Astrocyte (in vitro differentiated cells and primary cell): ENCODE measurements at places on chromosomes 13 and 19. TPM values are rescaled to one million over a fixed set of nuclear protein-coding genes. Genes with fewer than 3 reads are reported as not detected.

DNA sequence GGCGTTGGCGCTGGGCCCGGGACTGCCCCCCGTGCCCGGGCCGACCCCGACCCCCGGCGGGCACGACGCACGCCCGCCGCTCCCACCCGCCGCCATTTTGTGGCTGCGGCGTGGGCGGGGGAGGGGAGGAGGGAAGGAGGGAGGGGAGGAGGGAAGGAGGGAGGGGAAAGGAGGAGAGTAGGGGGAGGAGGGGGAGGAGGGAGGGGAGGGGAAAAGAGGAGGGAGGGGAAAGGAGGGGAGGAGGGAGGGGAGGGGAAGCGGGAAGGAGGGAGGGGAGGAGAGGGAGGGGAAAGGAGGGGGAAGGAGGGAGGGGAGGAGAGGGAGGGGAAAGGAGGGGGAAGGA lies at the start of gene BTBD2:
TSS of gene BTBD2 (minus strand) at position 107 of the 343 bp plus-strand sequence. CDS start at position 96, 11 bp downstream.
- peak; percentile 80 for DNase-seq
- no peaks in the 10 kb centered on the region for H3K27me3 ChIP-seq
- peak within 1 kb of the TSS; percentile 55 for H3K4me3 ChIP-seq
- no peaks in the 10 kb centered on the region for H3K4me1 ChIP-seq
- no peak within 1 kb of the TSS for H3K27ac ChIP-seq
- H3K36me3 ChIP-seq: no peaks in the 10 kb centered on the region

GRCh38 chr19:3577723-3578344 lies 5.1 kb downstream of the HMG20B start:
- H3K36me3 ChIP-seq: peaks cover 3% of the 10 kb centered on the region
- peaks cover 24% of the 10 kb centered on the region for H3K4me1 ChIP-seq
- no peak overlapping the region for H3K27ac ChIP-seq

- peak within 1 kb of the TSS; percentile 71 for H3K4me3 ChIP-seq
- DNase-seq: peak; percentile 42
- H3K27me3 ChIP-seq: no peaks in the 10 kb centered on the region
- H3K36me3 ChIP-seq: no peaks in the 10 kb centered on the region
- no peaks in the 10 kb centered on the region for H3K4me1 ChIP-seq
- no peak within 1 kb of the TSS for H3K27ac ChIP-seq
These were observed at the start of gene CLIP3 for GRCh38 chr19:36032251-36033104. CLIP3 (minus strand) TSS chr19:36032873; CDS start chr19:36032357, 516 bp downstream.

- no peaks in the 10 kb centered on the region for H3K27me3 ChIP-seq
- no peak overlapping the region for H3K4me3 ChIP-seq
These were observed 546.2 kb downstream of the SLITRK5 start for GRCh38 chr13:88217372-88217771.

Gene SLC25A23
- total RNA-seq: 37.5 and 41.8 TPM in 2 replicates

- no peak overlapping the region for H3K27ac ChIP-seq
- H3K4me1 ChIP-seq: peaks cover 37% of the 10 kb centered on the region
- no peaks in the 10 kb centered on the region for H3K27me3 ChIP-seq
These were observed 210.4 kb downstream of the DCLK1 start for GRCh38 chr13:35920816-35921215.

DNA sequence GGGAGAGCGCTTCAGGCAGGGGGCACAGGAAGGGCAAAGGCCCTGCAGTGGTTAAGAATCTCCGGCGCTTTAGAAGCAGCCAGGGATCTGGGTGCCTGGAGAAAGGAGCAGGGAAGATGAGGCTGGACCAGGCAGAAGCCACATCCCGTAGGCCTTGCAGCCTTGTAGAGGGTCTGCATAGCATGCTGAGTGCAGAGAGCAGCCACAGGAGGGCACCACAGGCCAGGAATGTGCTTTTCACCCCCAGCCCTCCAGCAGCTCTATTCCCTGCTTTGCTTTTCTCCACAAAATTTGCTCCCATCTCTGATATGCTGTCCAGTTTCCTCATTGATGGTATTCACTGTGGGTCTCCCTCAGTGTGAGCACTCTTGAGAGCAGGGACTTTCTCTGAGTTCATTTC lies 5.7 kb downstream of the WDR62 start:
- no peak overlapping the region for H3K4me3 ChIP-seq
- H3K27me3 ChIP-seq: no peaks in the 10 kb centered on the region
- H3K4me1 ChIP-seq: no peaks in the 10 kb centered on the region
- H3K27ac ChIP-seq: no peak overlapping the region

- no peaks in the 10 kb centered on the region for H3K4me1 ChIP-seq
- DNase-seq: peak; percentile 70
- H3K27me3 ChIP-seq: no peaks in the 10 kb centered on the region
- H3K4me3 ChIP-seq: no peak overlapping the region
- H3K27ac ChIP-seq: no peak overlapping the region
These were observed 1893.2 kb downstream of the PCDH9 start for GRCh38 chr13:65336916-65337315.

DNA sequence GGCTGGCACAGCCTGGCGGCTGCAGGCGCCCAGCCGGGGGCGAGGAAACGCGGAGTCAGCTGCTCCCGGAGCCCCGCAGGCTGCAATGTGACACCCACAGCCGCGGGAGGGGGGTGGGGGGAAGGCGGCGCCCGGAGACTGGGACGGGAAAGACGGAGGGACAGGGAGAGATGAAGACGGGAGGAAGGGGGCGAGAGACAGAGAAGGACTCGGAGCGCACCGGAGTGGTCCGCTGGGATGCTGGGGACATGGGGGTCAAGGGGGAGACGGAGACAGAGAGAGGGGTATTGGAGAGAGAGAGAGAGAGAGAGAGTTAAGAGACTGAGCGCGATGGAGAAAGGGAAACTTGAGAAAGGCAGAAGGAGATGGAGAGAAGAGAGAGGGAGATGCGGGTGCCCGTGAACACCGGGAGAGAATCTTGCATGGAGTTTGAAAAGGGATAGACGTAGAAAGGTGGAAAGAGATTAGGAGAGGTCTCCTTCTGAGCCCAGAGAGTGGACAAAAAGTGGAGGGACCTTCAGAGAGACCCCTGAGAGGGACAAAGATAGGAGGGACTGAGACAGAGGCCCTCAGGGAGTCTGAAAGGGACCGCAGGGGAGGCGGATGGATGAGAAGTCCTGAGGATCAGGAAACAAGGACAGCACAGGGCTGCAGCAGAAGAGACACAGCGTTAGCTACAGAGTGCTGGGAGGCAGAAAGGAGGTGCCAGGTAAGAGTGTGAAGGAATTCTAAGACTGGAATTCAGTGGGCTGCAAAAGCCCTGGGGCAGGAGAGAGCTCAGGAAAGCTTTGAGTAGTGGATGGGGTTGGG lies 1.0 kb downstream of the SCN1B start:
- H3K27ac ChIP-seq: no peak overlapping the region
- H3K27me3 ChIP-seq: peaks cover 2% of the 10 kb centered on the region
- H3K36me3 ChIP-seq: no peaks in the 10 kb centered on the region
- peaks cover 10% of the 10 kb centered on the region for H3K4me1 ChIP-seq

Gene PRSS57
- total RNA-seq: not detected in 2 replicates

DNA sequence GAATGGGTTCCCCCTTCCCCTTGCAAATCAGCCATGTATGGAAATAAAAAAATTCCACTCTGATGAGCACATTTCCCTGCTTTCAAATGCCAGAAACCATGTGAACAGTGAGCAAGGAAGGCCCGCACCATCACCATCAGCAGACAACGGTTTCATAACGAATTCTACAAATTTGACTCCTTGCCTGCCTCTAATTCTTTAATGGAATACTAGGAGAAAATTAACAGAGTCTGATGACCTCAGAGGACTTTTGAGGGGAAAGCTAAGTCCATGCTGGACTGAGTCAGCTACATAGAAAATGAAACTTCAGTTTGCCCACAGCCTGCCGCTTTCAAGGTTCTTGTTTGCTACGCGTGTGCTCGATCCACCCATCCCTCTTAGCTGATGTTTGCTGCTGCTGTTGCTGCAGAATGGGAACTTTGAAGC lies 46.7 kb upstream of the KL start:
- H3K36me3 ChIP-seq: no peaks in the 10 kb centered on the region
- peak overlapping the region; percentile 40 for H3K4me3 ChIP-seq
- H3K27me3 ChIP-seq: no peaks in the 10 kb centered on the region
- peak; percentile 25 for DNase-seq
- peaks cover 12% of the 10 kb centered on the region for H3K4me1 ChIP-seq

GRCh38 chr13:113835461-113836270 lies 28.2 kb downstream of the GAS6 start:
- H3K36me3 ChIP-seq: peaks cover 4% of the 10 kb centered on the region
- H3K4me3 ChIP-seq: no peak overlapping the region
- H3K27me3 ChIP-seq: no peaks in the 10 kb centered on the region

Gene ENOX1
- 2.3 and 2.4 TPM in 2 replicates for total RNA-seq

DNA sequence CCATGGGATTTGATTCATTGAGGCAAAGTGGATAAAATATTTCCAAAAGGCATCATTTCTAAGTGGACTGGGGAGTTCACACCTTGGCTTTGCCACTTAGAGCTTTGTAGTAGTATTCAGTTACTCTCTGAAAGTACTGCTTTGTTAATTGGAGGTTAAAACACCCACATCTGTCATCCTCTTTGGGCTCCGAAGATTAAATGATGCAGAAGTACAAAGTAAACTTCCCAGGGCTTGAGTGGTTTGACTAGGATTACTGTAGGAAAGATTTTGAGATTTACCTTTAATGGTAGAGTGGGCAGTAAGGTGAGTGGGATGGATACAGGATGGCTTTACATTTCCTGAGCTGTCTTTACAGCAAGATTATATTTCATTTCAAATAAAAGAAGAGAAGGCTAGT lies 42.4 kb downstream of the WASF3 start:
- H3K27ac ChIP-seq: no peak overlapping the region
- no peak overlapping the region for H3K4me3 ChIP-seq
- no peaks in the 10 kb centered on the region for H3K27me3 ChIP-seq
- H3K36me3 ChIP-seq: no peaks in the 10 kb centered on the region

Gene ZNF730
- 2.0 and 2.8 TPM in 2 replicates for total RNA-seq

DNA sequence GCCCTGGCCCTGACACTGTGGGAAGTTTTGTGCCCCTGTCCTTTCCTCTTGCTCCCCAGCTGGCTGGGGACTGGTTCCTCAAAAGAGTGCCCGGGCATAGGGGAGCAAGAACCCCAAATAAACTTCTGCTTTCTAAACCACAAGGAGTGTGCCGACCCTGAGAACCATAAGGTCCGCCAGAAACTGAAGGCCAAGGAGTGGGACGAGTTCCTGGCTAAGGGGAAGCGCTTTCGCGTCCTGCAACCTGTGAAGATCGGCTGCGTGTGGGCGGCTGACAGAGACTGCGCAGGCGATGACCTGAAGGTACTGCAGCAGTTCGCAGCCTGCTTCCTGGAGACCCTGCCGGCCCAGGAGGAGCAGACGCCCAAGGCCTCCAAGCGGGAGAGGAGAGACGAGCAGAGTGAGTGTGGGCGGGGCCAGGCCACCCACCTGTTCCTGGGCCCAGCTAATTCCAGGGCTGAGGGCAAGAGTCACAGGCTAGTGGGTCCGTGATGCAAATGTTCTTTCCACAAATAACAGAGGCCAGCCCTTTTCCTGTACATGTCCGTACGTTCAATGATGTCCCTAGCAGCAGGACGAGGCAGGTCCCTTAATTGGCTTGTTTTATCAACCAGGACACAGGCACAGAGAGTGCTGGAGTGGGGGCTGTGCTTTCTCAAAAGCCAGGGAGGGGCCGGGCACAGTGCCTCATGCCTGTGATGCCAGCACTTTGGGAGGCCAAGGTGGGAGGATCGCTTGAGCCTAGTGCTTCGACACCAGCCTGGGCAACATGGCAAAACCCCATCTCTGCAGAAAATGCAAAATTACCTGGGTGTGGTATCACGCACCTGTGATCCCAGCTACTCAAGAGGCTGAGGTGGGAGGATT lies 25.6 kb downstream of the UBXN6 start:
- no peaks in the 10 kb centered on the region for H3K4me1 ChIP-seq
- H3K36me3 ChIP-seq: peaks cover 11% of the 10 kb centered on the region
- no peaks in the 10 kb centered on the region for H3K27me3 ChIP-seq

Gene RFPL4A
- total RNA-seq: 0.43 TPM in 1 of 2 replicates, not detected in the other

DNA sequence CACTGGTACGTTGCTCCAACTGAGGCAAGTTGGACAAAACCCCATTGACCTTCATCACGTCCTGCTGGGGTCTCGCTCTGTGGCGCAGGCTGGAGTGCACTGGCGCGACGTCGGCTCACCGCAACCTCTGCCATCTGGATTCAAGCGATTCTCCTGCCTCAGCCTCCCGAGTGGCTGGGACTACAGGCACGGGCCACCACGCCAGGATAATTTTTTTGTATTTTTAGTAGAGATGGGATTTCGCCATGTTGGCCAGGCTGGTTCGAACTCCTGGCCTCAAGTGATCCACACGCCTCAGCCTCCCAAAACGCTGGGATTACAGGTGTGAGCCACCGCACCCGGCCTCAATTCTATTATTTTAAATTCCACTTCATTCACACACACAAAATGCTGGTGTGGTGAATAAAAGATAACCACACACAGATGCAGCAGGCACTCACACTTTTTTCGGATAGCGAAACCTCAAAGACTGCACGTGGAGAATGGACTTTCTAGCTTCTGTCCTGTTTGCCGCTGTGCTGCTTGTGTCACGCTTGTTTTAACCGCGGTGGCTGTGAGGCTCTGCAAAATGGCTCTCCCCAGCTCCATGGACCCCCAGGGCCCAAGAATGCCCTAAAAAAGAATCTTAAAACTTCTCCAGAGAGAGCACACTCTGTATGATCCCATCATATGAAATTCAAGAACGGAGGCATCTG lies 58.4 kb downstream of the COL4A1 start:
- DNase-seq: no peak
- peaks cover 62% of the 10 kb centered on the region for H3K4me1 ChIP-seq
- no peaks in the 10 kb centered on the region for H3K27me3 ChIP-seq
- H3K36me3 ChIP-seq: peaks cover 20% of the 10 kb centered on the region

DNA sequence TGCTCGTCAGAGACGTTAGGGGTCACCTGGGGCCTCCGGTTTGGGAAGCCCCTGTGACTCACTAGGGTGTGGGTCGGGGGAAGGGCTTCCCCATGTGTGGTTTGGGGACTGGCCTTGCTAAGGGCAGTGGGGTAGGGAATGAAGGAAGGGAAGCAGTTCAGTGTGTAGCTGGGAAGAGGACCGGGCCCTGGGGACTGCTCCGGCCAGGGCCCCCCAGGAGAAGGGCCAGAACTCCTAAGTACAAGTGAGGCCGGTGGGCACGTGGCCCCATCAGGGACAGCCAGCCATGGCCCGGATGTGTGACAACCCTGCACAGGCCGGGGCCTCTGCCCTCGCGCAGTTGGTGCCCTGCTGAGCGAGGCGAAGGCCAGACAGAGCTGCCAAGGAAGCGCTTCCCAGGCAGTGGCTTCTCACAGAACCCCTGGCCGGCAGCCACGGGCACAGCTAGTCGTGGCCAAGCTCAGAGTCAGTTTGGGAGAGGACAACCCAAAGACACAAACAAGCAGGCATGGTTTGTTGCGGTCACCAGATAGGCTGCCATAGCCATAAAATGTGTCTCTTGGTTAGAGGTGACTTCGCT lies 25.7 kb downstream of the TEX29 start:
- H3K4me3 ChIP-seq: no peak overlapping the region
- no peak overlapping the region for H3K27ac ChIP-seq
- H3K27me3 ChIP-seq: no peaks in the 10 kb centered on the region
- peaks cover 5% of the 10 kb centered on the region for H3K4me1 ChIP-seq
- no peak for DNase-seq

Gene ZNF729
- not detected in 2 replicates for total RNA-seq
